Activated T-helper 1 cell treated with anti-CD3 and anti-CD28 coated beads, Interleukin-2, amount 50 U/mL, for 16 hours (primary cell): ENCODE measurements at places on chromosomes 12 and 14.

DNA sequence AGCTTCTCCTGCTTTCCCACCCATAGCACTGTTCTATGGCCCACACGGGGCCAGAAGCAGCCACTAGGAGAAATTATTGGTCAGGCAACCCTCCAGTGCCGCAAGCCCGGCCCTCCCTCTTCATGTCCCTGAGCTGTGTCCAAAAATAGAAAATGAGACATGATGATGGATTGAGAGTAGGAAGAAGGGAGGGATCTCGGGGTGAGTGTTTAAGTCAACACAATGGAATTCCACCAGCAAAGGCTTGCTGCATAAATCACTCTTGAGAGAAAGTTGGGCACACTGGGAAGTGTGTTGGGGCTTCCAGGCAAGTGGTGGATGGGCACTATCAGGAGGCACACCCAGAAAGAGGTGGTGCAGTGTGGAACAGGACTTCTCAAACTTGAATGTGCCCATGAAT lies 94.2 kb downstream of the LLPH start:
- no peak for DNase-seq

GRCh38 chr12:124361996-124362395 lies 67.1 kb downstream of the RFLNA start:
- no peak for DNase-seq

DNA sequence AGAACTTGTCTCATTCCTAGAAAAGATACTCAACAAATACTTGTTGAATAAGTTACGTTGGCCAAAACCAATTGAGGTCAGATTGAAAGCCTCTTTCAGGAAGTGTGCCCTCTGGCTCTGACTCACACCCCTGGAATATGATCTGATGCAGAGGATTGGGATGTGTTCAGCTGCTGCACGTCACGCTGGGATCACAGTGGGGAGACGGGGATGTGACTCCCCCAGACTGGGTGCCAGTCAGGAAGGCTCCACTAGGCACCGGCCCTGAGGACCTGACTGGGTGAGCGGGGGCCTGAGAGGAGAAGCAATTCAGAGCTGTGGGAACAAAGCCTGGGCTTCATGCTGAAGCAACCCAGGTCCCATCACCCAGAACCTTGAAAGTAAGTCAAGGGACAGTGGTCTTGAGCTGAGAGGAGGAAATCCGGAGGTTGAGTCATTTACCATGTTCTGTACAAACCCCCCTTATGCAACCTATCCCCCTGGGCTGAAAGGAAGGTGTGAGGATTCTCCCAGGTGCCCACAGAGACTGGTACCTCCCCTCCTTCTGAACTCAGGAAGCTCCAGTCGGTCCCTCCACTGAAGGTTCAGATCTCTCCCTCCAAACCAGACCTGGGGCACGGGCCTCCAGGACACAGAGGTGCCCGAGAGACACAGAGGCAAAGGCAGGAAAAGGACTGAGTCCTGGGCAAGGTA lies 3.9 kb downstream of the CEBPE start:
- DNase-seq, result no peak

GRCh38 chr14:77301103-77301502 lies 19.6 kb downstream of the POMT2 start:
- no peak for DNase-seq
